ENCODE measurements at places on chromosomes 4 and X. TPM values are rescaled to one million over a fixed set of nuclear protein-coding genes. Genes with fewer than 3 reads are reported as not detected.

GRCh38 chrX:10794203-10794630 lies 173.8 kb upstream of the MID1 start:
- peak; percentile 70 for DNase-seq

SUPT20HL2 gene
- total RNA-seq, result not detected

GRCh38 chr4:119564106-119564505 lies 64.5 kb downstream of the PDE5A start:
- DNase-seq, result no peak

UTP14A gene
- 24.4 TPM for total RNA-seq

UGT2B15 gene
- 0.10 TPM for total RNA-seq

DNA sequence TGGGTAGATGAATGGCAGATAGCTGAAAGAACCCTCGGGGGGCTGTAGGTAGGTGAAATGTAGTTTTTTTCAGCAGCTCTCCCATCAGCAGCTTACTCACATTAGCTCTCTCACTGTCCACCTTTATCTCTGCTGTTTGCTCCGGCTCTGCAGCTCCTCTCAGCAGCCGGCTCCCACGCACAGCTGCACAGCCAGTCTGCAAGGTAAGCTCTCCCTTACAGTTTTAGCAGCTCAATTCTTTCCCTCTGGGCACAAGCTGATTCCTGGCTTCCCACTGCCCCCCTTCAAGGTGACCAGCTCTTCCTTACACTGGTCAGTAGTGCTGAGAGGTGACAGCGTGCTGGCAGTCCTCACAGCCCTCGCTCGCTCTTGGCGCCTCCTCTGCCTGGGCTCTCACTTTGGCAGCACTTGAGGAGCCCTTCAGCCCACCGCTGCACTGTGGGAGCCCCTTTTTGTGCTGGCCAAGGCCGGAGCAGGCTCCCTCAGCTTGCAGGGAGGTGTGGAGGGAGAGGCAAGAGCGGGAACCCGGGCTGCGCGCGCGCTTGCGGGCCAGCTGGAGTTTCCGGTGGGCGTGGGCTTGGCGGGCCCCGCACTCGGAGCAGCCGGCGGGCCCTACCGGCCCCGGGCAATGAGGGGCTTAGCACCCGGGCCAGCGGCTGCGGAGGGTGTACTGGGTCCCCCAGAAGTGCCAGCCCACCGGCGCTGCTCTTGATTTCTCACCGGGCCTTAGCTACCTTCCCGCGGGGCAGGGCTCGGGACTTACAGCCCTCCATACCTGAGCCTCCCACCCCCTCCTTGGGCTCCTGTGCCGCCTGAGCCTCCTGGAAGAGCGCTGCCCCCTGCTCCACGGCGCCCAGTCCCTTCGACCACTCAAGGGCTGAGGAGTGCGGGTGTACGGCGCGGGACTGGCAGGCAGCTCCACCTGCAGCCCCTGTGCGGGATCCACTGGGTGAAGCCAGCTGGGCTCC lies 393.6 kb downstream of the CENPC start:
- DNase-seq, result no peak

FGFBP2 gene
- total RNA-seq, result not detected

- peak; percentile 53 for DNase-seq
These were observed 3.9 kb upstream of the SYN1 start for GRCh38 chrX:47623540-47624027.

DNA sequence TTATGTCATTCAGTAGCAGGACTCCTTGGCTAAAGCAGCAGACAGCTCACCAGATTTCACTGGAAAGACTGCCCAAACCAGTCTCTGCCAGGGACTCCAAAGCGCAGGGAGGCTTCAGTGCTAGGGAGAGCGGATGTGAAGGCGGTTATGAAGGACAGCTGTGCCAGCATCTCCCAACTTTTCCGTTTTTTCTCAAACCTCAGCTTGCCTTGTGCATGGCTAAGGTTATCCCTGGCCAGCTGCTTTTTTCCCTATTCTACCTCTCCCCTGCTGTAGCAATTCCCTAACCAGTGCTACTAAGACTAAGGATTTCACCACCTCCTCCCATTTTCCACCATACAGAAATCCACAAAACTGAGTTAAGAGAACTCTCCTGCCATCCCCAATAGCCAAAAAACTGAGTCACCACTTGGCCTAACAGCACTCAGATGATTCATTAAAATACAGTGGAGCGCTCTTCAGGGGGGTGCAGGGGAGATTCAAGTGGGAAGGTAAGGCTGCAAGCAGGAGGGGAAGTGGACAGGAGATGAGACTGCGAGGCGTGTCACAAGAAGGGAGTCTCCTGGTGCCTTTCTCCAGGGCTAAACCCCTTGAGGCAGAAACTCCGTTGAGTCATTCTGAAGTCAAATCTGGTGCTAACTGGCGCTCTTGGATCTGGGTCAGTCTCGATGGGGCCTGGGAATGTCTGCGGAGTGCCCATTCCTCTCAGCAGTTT lies 90.7 kb downstream of the PALLD start:
- peak; percentile 79 for DNase-seq

Data from renal cortical epithelial cell (primary cell).